T1000 (cell line): ENCODE measurements at places on chromosomes 6 and 20.

GRCh38 chr6:157326979-157327378 lies 3.7 kb upstream of the TMEM242 start:
- DNase-seq, result no peak

- no peak for DNase-seq
Observed at GRCh38 chr6:313087-313486, 20.8 kb downstream of the DUSP22 start.

DNA sequence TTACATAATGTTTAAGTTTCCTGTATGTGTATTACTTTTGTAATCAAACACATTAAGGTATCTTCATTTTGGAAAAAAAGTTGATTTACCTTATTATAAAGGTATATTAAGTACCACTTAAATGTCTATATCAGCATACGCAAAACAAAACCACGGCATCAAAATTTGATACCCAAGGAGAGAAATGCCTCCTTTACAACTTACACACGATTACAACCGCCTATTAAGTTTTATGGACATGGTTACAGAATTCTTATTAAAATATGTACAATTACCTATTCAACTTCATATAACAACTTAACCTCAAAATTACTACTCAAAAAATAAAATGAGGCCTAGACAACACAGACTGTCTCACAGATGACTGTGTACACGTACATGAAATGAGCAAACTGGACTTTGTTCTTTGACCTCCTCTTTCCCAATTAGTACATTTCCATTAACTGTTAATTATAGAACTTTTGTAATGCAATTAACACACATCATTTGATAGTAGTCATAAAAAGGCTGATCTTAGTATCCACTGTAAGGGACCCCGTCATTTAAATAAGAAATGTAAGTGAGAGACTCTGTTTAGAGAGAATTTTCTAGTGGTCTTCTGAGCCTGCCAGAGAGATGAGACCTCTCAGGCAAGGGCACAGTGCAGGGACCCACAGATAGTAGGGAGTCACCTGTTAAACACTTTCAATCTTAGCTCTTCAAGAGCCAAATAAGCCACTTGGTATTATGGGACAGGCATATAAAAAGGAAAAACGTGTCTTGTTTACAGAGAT lies 2.5 kb downstream of the DIDO1 start:
- DNase-seq, result no peak

GRCh38 chr6:15966000-15966520 lies 162.8 kb upstream of the MYLIP start:
- no peak for DNase-seq

GRCh38 chr6:20265842-20266241 lies 53.6 kb upstream of the MBOAT1 start:
- DNase-seq, result no peak

- no peak for DNase-seq
Observed at GRCh38 chr6:169190970-169191369, 62.7 kb downstream of the THBS2 start.

DNA sequence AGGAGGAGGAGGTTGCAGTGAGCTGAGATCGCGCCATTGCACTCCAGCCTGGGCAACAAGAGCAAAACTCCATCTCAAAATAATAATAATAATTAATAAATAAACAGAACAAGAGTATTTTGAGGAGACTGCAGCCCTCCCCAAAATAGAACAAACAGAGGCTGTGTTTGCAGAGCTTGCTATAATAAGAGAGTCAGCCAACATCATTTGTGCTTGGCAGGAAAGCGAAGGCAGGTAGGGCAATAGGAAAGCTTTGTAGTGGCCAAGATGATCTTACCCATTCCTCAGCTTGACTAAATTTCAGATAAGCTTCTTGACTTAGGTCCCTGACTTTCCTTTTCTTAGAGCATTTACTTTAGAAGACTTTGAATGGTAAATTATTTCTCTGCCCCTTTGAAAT lies 6.7 kb downstream of the C6orf141 start:
- DNase-seq, result no peak

GRCh38 chr6:53581856-53582255 lies 37.0 kb upstream of the GCLC start:
- DNase-seq, result no peak

GRCh38 chr6:116405138-116405537 lies 34.4 kb downstream of the DSE start:
- DNase-seq, result no peak

DNA sequence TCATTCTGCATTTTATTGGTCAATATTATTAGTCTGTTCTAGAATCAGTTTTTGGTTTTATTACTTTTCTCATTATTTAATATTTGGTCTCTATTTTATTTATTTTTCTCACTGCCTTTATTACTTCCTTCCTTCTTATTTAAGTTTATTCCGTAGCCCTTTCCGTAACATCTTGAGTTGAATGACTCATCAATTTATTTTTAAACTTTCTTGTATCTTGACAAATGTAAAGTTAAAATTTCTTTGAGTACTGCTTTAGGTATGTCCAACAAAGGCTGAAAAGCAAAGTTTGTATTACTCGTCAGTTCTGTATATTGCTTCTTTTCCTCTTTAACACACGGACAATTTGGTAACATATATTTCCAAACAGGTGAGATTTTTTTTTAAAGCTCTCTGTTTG lies 192.0 kb downstream of the CD109 start:
- DNase-seq, result no peak

- no peak for DNase-seq
Observed at GRCh38 chr20:19758133-19758500, at the start of gene RIN2. Gene RIN2, plus strand, starts transcription at chr20:19758258. Its CDS starts 131,344 bp downstream, at chr20:19889602.

GRCh38 chr6:18246205-18246604 lies 18.1 kb downstream of the DEK start:
- no peak for DNase-seq

DNA sequence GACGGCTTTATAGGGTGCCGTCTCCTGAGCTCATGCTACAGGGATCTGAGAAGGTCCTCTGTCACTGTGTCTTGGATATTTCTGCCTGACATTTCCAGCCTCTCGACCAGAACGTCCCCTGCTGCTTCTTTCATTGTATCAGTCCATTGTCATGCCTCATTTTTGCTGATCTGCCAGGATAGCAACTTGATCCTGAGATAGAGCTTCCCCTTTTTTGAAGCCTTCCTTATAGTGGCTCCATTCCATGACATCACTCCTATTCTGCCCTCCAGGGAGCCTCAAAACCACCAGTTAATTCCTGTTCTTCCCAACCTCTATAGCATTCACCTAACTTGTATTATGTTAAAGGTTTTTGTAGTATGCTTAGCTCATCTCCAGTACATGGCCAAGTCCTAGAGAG lies 431.8 kb upstream of the NOX3 start:
- no peak for DNase-seq

GRCh38 chr6:44685213-44685612 lies 297.7 kb downstream of the CDC5L start:
- no peak for DNase-seq

GRCh38 chr20:60474385-60474910 lies 516.2 kb downstream of the CDH26 start:
- no peak for DNase-seq

- DNase-seq, result peak; percentile 56
Observed at GRCh38 chr6:15754035-15754705, 91.3 kb upstream of the DTNBP1 start.

DNA sequence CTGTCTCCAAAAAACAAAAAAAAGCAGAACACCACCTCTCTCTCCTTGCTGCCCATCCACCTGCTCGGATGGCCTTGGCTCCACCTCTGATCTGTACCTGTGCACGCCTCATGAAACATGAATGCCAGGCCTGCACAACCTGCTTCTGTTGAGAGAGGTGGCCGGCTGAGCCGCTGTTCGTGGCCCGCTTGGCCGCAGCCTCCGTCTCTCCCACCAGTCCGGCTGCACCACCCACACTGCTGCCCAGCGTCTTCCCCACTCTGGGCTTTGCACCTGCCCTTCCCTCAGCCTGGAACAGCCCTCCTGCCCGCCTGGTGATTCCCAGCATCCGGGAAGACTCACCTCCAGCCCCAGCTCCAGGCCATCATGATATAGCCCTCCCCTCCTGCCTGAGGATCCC lies 12.2 kb upstream of the ZBTB46 start:
- DNase-seq, result no peak
